ENCODE measurements at places on chromosomes 6 and 20.

- DNase-seq, result no peak
These were observed 98.2 kb downstream of the QRSL1 start for GRCh38 chr6:106727480-106728149.

GRCh38 chr6:121780325-121781321, 345.2 kb downstream of the GJA1 start:
- DNase-seq, result no peak

GRCh38 chr6:40457261-40457660, 129.9 kb downstream of the LRFN2 start:
- DNase-seq, result no peak

- no peak for DNase-seq
These were observed 273.9 kb downstream of the ZNF217 start for GRCh38 chr20:53319716-53320115.

GRCh38 chr6:93420163-93420795, 920 bp upstream of the EPHA7 start:
- no peak for DNase-seq

- no peak for DNase-seq
These were observed 397.8 kb downstream of the LAMA2 start for GRCh38 chr6:129280749-129281148.

DNA sequence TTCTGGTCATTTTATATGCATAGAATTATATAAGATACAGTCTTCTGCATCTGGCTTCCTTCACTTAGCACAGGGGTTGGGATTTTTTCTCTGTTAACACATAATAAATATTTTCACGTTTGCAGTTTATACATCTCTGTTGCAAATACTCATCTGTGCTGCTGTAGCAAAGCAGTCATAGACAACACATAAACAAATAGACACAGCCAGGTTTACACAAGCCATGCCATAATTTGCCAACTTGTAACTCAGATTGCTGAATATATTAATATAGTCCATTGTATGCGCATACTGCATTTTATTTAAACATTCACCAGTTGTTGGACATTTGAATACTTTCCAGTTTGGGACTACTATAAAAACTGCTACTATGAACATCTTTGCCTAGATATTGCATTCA, 35.0 kb downstream of the LMBRD1 start:
- DNase-seq, result no peak
